Stimulated activated CD4-positive, alpha-beta T cell treated with anti-CD3 and anti-CD28 coated beads, Interleukin-1b, Interleukin-23, amount 100 ng/mL, for 1 hour (primary cell): ENCODE measurements at places on chromosomes 3 and 15.

GRCh38 chr3:170632780-170633179, 46.9 kb upstream of the SLC7A14 start:
- no peak for DNase-seq

- no peak for DNase-seq
Measured at GRCh38 chr15:98549741-98550140, 98.6 kb upstream of the IGF1R start.

DNA sequence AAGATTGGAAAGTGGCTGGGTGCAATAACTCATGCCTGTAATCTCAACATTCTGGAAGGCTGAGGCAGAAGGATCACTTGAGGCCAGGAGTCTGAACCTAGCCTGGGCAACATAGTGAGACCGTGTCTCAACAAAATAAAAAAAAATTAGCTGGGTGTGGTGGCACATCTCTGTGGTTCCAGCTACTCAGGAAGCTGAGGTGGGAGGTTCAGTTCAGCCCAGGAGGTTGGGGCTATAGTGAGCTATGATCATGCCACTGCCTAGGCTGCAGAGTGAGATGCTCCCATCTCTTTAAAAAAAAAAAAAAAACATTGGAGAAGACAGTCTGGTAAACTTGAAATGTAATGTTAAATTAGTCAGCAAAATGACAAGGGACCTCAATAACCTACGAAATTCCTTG, 57.9 kb downstream of the STAG1 start:
- no peak for DNase-seq

DNA sequence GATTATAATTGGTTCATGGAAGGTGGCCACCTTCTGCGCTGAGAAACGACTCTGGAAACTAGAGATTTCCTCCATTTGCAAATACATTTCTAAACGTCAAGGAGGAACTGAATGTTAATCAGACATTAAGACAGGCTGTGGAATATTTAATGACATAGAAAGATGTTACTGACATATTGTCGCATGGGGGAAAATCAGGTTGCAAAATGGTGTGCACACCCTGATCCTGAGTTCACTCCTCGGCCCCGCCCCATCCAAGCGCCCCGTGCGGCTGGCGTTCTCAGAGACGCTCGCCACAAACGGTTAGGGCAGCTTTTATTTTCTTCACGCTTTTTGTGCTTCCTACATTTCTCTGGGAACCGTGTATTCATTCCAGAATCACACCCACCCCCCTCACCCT, 10.7 kb downstream of the H1-8 start:
- no peak for DNase-seq

DNA sequence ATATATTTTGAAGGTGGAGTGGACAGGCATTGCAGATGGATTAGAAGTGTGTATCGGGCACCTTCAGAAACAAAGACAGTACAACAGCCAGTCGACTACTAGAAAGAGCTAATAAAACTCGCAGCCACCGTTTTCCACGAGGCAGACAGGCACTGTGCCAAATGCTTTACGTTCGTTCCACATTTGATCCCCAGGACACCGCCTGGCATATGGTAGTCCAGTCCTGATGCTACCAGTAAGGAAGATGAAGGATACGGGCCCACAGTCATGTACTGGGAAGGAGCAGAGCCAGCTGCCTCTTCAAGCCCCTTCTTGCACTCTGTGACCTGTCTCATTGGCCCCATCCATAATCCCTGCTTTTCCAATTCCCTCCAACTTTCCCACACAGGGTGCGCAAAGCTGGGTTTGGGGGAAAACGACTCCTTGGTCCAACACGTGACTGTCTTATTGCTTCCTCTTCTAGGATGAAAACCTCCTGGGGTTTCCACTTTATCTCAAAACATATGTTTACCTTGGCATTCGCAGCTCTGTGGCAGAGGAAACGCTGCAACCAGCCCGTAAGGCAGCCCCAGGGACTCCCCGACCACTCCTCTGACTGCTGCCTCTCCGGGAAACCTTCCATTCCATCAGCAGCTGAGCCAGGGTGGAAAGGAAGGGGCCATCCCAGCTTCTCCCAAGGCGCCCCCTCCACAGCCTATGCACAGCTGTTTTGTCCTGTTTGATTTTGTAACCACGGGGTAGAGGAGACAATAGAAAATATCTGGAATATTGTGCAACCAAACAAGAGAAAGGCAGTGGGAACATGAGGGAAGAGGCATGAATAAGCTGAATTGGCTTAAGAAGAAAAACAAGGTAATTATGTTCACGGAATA, 107.4 kb downstream of the ADAMTS17 start:
- DNase-seq = no peak

DNA sequence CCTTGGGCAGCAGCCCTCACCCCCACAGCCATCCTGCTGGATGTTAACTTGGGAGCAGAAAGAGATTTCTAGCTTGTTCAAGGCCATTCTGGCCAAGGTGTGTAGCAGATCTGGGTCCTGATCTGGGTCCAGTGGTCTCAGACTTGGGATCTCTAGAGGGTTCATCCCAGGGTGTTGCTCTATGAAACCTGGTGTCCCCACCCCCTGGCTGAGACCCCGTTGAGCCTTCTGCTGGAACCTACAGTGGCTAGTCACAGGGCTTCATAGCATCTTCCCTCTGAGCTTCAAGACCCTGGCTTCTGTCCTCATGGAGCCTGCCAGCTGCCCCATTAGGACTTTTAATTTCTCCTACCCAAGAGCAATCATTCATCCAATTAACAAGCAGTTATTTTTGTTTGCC, 64.3 kb downstream of the EPHB1 start:
- no peak for DNase-seq

GRCh38 chr15:66023311-66023972, 154.2 kb downstream of the RAB11A start:
- no peak for DNase-seq

DNA sequence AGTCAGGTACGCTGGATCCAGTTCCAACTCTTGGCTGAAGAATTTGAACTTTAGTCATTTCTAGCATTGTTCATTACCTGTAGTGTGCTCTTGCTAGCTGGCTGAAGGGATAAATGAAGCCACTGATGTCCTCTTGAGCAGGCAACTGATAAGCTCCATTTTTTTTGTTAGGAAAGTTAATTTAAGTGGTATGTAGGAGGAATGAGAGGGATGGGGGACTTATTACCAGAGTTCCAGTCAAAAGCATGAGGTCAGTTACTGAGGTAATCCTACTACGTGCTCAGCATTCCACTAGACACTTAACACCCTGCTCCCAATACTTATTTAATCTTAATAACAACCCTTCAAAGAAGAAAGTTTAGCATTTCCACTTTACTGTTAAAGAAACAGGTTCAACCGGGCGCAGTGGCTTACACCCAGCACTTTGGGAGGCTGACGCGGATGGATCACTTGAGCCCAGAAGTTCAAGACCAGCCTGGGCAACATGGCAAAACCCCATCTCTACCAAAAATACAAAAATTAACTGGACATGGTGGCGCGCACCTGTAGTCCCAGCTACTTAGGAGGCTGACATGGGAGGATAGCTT, 2.0 kb upstream of the RASA2 start:
- DNase-seq = no peak

DNA sequence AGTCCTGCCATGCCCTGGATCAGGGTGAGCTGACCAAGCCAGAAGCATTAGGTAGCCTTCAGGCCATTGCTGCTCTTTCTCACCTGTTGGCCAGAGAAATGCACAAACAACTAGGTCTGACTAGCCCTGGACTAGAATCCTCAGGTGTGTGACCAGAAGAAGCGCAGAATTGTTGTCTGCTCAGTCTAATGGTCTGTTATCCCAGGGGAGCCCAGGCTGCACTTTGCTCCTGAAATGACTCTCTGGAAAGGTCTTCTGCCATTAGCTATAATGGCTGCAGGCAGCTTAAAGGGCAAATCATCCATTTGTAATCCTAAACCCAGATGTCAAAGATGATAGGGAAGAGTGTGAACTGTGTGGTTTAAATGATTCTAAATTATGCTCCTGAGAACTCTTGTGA, 246.1 kb downstream of the NFKBIZ start:
- DNase-seq = no peak

DNA sequence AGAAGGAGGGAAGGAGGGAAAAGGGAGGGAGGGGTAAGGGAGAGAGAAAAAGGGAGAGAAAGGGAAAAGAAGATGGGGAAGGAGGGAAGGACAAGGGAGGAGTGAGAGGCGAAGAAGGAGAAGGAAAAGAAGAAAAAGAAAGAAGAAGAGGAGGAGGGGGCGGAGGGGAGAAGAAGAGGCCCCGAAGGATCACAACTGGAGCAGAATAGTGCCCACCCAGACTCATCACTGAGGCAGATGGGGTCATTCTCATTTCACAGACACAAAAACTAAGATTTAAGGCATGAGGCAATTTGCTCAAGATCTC, 2.7 kb upstream of the ALAS1 start:
- no peak for DNase-seq

DNA sequence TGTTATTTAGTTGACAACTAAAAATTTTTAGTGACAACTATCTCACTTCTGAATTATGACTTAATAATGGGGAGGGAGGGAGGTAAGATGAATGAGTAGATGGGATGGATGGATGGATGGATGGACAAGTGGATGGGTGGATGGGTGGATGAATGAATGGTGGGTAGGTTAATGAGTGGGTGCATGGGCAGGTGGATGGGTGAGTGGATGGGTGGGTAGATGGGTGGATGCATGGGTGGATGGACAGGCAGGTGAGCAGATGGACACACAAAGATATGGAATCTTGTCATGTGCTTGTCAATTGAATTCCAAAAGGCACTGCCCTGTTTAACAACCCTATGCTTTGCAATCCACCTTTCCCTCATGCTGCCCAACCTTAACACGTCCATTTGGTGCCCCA, 41.5 kb downstream of the KLHL25 start:
- DNase-seq = no peak

DNA sequence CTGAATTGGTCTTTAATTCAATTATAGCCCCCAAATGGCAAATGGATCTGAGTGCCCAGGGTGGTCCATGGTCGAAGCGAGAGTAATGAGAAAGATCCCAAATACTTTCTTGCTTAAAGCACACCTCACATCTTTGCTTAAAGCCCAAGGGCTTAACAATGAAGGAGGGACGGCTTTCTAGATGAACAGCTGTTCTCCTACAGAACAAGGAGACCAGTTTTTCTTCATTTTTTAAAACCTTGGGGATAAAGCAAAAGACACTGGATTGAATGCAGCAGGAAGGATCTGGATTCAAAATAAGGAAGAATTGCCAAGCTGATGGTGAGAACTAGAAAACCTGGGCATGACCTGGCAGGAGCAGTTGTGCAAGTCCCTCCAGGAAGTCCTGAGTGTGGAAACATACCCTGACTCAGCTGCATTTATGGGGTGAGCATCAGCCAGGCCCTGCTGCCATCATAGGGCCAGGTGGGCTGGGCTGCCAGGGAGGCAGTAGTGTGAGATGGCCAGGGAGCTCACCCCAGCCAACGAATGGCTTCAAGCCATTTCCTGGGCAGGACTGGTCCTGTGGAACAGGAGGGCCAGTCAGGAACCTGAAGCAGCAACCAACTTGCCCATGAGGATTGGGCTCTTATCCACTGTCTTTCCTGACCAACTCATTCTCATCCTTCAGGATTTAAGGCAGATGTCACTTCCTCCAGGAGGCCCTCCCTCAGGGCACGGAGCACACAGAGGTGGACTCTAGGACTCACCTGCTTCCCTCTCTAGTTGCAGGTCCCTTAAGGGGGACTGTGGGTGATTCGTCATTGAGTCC, 18.4 kb upstream of the RHCG start:
- no peak for DNase-seq

- DNase-seq = no peak
Measured at GRCh38 chr3:170331143-170331542, 26.4 kb upstream of the SKIL start.

DNA sequence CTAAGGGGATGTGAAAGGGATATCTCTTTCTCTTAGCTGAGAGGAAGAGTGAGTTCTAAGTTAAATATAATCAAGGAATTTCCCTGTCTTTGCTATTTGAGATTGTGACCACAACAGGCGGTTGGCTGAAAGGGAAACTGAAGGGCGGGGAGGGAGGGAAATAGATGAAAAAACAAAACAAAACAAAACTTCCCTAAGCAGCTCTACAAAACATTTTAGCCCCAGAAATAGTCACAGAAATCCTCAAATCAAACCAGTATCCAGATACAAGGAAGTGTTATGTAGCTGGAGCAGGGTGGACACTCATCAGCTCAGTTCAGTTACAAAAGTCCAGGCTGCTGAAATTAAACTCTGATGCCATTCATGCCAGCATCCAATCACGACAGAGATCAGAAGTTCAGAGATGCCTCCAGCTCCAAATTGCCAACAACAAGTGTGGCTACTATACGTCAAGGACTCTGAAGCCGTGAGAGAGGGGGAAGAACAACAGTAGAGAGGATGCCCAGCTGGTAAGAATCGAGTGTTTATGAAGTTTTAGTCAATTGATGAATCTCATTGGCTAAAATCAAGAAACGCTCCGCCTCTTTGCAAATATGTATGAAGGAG, 319 bp upstream of the TP63 start:
- DNase-seq = no peak

DNA sequence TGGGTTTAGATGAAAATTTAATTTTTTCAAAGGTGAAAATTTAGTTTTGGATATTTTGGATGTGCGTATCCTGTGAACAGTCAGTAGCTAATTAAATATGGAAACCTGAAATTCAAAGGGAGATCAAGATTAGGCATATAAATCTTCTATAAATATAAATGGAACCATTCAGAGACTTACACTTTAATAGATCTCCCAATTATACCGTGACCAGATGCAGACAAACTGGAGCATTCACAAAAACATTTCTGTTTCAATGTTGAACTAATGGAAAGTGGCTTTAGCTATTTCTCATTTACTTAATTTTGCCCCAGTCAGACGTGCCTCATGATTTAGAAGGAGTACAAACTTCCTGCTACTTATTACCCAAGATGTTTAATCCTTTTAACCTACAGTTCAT, 29.1 kb upstream of the POU1F1 start:
- no peak for DNase-seq
